Testis (tissue), 5 donors: ENCODE measurements at places on chromosomes 6 and 20. TPM values are rescaled to one million over a fixed set of nuclear protein-coding genes. Genes with fewer than 3 reads are reported as not detected.

ZC2HC1B gene
- polyA plus RNA-seq: 23.0 TPM

ADGRG6 gene
- 5.1 TPM for polyA plus RNA-seq

OOEP gene
- 24.8 TPM for polyA plus RNA-seq

GABRR2 gene
- 0.79 TPM for polyA plus RNA-seq

SOX12 gene
- 13.4 TPM for polyA plus RNA-seq

NFATC2 gene
- 7.5 TPM for polyA plus RNA-seq

MGME1 gene
- 22.3 TPM for polyA plus RNA-seq

DDO gene
- polyA plus RNA-seq: 0.73 TPM

NKAIN2 gene
- 1.1 TPM for polyA plus RNA-seq

SLC35B2 gene
- 32.1 TPM for polyA plus RNA-seq

SYNGAP1 gene
- 31.5 TPM for polyA plus RNA-seq

OLIG3 gene
- polyA plus RNA-seq: not detected

SIRPG gene
- polyA plus RNA-seq: 13.9 TPM

SPAG4 gene
- polyA plus RNA-seq: 39.0 TPM

NINL gene
- polyA plus RNA-seq: 17.9 TPM

GNMT gene
- polyA plus RNA-seq: 0.83 TPM

FOXQ1 gene
- 0.53 TPM for polyA plus RNA-seq

NKX2-2 gene
- polyA plus RNA-seq: not detected

TCP11 gene
- 1,044 TPM for polyA plus RNA-seq

TRIM15 gene
- polyA plus RNA-seq: 1.1 TPM

RUNX2 gene
- 6.0 TPM for polyA plus RNA-seq

SPEF1 gene
- polyA plus RNA-seq: 28.8 TPM

WFDC12 gene
- not detected for polyA plus RNA-seq
